ENCODE measurements at places on chromosomes 3 and 15. TPM values are rescaled to one million over a fixed set of nuclear protein-coding genes. Genes with fewer than 3 reads are reported as not detected.

The TMEM266 gene
- 0.19 TPM for total RNA-seq

The GP9 gene
- total RNA-seq = not detected

The DISP2 gene
- not detected for total RNA-seq

The LRRC31 gene
- not detected for total RNA-seq

The FMN1 gene
- 8.2 TPM for total RNA-seq

- no peak for DNase-seq
These were observed 16.3 kb downstream of the ITGA11 start for GRCh38 chr15:68415501-68416157.

DNA sequence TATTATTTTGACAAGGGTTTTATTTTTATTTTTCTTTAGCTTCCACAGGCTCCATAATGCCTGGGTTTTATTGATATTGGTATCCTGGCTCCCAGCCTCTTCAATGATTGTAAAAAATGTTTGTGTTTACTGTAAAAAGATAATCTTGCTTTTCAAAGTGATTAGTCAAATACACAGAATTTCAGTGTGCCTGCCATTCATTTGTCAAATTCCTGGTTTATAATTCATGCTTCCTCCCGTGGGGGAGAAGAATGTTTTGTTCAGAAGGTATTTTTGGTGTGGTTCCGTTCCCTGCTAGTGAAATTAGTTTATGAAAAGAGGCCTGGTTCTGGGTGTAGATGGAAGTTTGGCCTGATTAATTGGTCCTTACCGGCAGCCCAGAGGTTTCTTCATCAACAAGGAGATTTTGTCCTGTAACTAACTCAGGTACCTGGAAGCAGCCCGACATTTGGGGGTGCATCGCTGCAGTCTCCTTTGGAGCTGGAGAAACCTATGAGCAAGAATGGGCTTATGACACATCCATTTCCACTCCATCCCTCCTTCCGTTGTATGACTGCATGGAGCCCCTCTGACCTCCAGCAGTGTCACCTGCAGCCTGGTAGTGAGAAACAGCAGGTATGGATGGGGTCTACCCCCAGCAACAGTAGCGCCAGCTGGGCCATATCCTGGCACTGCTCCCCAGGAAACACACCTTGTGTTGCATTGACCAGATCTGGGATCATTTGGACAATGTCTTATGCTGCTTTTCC, 101.5 kb downstream of the PGPEP1L start:
- DNase-seq = no peak

GRCh38 chr3:78927759-78928158, 840.0 kb downstream of the ROBO1 start:
- DNase-seq = no peak

- DNase-seq = no peak
These were observed 90.7 kb upstream of the MEF2A start for GRCh38 chr15:99474909-99475753.

DNA sequence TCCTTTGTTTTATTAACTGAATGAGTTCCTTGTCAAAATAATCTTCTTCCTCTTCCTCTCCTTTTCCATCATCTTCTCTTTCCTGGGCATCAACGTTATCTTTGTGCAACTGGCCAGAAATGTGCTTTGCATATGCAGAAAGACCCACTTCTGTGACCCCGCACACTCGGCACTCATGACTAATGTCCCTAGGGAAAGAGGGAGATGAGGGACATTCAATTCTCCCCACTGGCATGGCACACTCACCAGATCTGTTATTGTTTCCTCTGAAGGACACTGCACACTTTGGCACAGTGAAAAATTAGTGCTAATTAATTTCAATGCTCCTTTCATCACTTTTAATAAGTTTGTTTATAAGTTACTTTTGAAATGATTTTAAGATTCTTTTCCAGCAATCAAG, 34.0 kb downstream of the ZNF106 start:
- no peak for DNase-seq

- DNase-seq = no peak
These were observed 905 bp downstream of the HOMER2 start for GRCh38 chr15:82951472-82952157.

- DNase-seq = no peak
These were observed 2.5 kb downstream of the ONECUT1 start for GRCh38 chr15:52787549-52788098.

- no peak for DNase-seq
These were observed 3.8 kb downstream of the PLD1 start for GRCh38 chr3:171806200-171807128.

DNA sequence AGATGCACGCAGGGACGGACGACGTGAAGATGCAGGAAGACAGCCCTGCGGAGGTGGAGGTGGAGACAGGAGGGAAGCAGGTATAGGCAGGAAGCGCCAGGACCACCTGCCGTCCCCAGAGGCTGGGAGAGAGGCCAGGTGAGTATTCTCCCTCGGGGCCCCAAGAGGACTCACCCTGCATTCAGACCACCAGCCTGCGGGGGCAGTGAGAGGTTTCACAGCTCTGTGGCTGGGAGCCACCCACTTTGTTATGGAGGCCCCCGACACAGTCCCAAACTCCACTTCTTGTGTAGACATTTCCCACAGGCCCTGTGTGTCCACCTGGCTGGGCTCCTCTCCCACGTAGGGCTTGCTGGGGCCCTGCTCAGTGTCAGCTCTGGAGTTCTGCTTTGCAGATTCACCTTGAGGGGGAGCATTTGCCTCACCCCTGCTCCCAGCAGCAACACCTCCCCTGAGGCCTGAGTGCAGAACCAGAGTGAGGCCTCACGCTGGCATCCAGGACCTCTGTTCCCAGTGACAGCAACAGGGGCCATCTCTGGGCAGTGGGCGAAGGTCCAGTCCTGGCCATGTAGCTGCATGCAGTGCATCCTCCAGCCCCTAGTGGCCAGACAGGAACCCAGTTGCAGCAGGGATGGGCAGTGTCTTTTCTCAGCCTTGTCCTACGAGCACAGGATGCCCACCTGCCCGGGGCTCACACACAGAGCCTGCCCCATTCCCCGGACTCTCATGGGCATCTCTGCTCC, 119.4 kb upstream of the IQSEC1 start:
- no peak for DNase-seq
